SK-N-MC (cell line): ENCODE measurements at places on chromosomes 11 and 22.

DNA sequence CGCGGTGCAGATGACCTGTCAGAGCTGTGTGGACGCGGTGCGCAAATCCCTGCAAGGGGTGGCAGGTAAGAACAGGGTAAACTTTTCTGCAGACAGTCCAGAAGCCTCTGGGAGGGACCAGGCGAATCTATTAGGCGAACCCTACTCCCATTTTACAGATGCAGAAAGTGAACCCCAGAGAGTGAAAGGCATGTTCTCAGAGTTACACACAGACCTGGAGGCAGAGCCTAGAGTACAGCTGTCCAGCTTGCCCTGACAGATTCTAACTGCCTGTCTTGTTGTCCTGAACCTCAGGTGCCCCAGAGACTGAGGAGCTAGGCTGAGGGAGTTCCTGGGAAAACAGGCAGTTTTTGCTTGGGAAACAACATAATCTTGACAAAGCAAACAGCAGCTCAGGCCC lies 665 bp downstream of the CCS start:
- no peak for DNase-seq

DNA sequence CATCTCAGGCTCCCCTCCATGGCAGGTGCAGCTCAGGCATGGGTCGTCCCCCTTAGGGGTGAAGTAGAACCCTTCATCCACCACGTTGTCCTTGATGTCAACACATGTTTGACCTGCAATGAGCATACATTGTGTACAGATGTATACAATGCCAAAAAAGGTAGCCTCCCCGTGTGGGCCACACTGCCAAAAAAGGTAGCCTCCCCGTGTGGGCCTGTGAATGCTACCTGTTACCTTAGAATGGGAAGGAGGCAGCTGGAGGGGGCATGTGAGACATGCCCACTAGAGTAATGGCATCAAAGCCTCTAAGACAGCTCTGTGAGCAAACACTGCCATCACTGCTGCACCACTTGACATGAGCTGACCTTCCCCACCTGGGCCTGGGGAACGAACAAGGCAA lies 73.7 kb downstream of the DGCR2 start:
- no peak for DNase-seq

DNA sequence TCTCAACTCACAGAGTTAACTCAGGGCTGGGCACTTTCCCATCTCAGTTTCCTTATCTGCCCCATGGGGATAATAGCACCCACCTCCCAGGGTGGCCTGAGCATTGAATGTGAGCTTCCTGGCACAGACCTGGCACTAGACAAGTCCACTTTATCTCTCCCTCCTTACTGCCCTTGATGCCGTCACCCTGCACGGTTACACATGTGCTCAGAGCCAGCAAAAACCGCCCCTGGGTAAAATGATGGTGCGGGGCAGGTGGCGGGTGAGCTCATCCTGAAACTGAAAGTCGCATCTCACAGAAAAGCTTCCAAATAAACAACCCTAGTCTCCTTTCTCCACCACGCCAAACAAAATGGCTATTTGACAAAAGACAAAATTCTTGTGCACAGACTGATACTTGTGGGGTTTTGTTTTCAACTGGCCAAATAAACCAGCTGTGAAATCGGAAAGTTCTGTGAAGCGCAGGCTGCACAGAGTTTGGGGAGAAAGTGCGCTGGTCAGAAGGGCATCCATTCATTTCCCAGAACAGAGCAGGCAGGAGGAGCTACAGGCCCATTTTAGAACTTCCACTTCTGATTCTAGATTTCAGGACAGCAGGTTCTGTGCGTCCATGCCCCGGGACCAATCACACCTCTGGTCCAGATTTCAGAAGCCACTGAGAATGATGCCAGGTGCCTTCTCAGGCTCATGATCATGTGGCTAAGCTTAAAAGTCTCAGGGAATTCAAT lies 138.1 kb downstream of the SHANK2 start:
- DNase-seq: no peak

- DNase-seq: no peak
Measured at GRCh38 chr11:45616802-45617549, 48.4 kb downstream of the CHST1 start.

DNA sequence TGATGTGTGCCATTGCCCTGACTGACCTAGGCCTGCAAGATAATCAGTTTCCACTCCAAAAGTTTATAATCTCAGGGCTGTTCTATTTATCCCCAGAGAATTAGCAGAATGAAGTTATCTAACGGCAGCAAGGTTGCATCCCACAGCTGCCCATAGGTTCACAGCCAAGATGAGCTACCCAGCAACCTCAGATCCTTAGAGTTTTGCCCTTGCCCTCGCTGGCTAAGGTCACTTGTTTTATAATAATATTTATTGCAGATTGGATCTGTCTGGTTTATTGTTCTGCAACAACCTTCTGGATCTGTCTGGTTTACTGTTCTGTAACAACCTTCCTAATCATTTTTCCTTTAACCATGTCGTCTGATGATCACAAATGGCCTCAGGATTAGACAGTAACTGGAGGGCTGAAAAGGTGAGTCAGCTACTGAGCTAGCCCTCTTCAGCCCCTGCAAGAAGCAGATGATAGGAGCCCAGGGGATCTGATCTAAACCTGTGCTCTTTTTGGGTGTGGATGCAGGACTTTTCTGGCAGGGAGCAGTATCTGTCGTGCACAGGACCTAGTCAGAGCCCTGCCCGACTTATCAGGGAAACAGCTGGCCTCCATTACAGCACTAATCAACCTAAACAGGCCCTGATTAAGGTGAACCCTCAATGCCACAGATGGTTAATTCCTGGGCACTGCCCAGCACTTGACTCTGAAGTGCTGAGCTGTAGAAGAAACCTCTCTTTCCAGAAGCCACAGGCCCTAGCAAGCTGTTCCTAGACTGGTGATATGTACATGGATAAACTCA lies 642.9 kb upstream of the KIRREL3 start:
- DNase-seq: no peak

GRCh38 chr11:31822927-31823643 lies 12.0 kb upstream of the PAX6 start:
- DNase-seq: no peak

DNA sequence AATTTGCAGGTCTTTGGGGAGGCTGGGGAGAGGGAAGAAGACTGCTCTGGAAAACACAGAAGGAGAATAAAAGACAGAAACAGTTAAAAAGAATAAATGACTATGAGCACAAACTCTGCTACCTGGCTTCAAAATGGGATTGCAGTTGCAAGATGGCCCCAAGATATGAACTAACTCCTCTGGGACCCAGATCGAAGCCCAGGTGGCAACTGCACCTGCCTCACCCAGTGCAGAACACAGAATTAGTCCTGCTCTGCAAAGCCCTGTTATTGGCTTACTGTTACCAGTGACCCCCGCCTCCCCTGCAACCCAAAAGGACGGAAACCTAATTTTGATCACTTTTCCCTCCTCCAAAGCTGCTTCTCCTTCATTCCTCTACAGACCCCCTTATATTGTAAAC lies 35.9 kb upstream of the POU2AF1 start:
- no peak for DNase-seq

GRCh38 chr22:49079027-49079725 lies 748.5 kb downstream of the BRD1 start:
- no peak for DNase-seq

- no peak for DNase-seq
Measured at GRCh38 chr11:103215812-103216211, 106.6 kb downstream of the DYNC2H1 start.

DNA sequence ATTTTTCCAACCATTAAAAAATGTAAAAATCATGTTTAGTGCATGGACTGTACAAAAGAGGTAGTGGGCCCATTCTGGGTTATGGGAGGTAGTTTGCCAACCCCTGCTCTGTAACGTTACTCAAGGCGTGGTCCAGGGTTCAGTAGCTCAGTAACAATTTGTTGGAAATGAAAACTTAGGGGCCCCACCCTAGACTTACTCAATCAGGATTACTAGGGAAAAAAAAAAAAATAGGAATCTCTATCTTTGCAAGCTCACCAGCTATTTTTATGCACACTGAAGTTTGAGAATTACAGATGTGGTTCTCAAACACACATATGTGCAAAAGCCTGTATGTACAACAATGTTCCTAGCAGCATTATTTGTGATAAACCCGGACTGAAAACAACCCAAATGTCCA lies 17.3 kb upstream of the LMO2 start:
- DNase-seq: no peak

DNA sequence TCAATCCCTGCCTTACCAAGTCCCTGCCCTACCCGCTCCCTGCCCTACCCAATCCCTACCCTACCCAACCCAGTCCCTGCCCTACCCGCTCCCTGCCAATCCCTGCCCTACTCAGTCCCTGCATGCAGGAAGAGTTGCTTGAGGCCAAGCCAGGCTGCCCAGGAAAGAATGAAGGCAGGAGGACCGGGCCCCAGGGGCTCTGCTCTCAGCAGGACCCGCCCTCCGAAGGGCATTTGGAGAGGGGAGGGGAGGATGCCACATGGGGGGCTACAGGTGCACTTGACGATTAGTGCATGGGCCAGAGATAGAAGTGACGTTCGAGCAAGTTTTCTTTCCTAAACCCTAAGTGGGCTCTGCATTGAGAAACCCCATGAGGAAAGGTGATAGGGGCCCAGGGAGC lies 581.2 kb downstream of the TBC1D22A start:
- DNase-seq: no peak

GRCh38 chr11:70314730-70315129 lies 44.2 kb downstream of the PPFIA1 start:
- no peak for DNase-seq

DNA sequence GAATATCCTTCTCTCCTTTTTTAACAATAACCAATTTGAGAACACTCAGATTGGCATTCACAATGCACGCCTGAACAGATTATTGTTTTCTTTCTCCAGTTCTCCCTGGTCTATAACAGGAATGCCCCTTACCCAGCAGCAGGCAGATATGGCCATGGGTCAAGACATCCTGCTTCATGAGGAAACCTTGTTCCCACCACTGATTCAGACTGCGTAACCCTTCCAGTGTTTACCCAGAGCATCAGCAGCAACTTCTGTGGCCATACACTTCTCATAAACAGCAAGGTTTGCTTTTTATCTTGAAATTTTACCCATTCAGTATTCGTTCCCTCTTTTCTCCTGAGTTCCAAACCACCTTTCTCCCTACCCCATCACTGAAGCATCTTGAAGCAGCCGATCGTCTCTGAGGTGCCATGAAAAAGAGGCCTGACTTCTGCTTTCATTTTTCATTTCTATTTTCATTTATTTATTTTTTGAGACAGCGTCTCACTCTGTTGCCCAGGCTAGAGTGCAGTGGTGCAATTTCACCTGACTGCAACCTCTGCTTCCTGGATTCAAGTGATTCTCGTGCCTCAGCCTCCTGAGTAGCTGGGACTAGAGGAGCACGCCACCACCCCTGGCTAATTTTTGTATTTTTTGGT lies 9.6 kb downstream of the PTS start:
- DNase-seq: no peak

DNA sequence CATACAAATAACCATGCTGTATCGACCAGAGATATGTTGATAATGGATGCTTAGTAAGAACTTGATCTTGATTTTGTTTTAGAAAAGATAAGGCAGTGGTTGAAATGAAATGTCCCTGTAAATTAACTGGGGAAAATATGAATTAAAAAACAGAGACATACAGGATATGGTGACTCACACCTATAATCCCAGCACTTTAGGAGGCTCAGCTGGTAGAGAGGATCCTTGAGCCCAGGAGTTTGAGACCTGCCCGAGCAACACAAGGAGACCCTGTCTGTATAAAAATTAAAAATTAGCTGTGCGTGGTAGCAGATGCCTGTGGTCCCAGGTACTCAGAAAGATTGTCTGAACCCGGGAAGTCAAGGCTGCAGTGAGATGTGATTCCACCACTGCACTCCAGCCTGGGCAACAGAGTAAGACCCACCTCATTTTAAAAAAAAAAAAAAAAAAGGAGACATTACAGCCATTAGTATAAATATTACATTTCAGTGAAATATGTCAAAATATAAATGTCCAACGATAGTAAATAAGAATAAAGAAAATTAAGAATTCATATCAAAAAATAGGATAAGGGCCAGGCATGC lies 4.6 kb downstream of the PICALM start:
- no peak for DNase-seq

GRCh38 chr11:61647529-61647928 lies 32.7 kb upstream of the DAGLA start:
- no peak for DNase-seq

DNA sequence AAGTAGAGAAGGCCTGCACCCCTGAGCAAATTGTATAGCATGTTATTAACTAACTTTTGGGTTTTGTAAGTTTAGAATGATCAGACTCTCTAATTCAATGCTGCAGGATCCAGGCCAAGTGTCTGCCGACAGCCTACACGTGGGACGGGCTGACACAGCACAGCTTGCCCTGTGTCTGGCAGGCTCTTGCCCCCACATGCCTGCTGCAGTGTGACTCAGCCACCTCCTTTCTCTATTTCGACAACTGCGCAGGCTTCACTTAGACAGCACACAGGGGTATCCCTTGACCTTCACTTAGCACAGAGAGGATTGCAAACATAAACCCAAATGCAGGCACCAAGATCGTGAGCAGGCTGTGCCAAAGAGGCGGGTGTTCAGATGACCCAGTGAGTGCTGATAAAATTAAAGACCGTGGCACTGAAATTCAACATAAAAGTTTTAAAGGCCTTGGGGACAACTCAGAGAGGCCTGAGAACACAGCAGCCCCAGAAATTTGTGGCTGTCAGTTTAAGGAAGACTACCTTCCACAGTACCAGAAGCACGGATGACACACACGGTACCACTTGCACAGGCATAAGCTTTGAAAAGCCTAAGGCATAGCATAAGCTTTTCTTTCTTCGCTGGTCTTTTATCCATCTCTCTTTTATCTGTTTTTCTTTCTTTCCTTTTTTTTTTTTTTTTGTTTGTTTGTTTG lies 37.8 kb downstream of the SCN3B start:
- no peak for DNase-seq

DNA sequence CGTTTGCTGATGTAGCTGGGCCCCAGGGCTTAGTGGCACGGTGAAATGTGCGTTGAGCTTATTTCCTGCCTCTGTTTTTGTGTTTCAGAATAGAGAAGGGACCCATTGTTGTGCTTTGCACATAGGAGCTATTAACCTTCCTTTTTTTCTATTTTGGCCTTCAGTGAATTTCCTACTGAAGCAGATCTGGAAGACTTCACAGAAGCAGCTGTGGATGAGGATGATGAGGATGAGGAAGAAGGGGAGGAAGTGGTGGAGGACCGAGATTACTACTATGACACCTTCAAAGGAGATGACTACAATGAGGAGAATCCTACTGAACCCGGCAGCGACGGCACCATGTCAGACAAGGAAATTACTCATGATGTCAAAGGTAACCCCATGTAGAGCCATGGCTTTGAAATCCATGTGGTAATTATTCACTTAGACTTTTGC lies 37.4 kb upstream of the ST14 start:
- DNase-seq: no peak

- no peak for DNase-seq
Measured at GRCh38 chr11:70762810-70763209, 364.5 kb downstream of the CTTN start.

DNA sequence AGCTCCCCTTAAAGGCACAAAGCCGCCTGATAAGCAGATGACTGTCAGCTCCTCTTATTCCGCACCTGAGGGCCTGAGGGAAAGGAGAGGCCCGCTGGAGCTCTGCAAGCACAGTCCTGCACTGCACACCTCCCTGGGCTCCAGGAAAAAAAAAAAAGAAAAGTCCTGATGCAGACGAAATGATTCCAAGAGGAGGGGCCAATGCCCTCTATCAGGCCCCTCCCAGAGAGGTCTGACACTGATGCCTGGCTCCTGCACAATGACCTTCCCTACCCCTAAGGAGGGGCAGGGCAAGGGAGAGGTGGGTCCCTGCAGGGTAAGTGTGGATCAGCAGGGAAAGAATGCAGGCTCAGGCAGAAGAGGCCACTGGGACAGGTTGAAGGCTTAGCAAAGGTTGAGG lies 572.7 kb downstream of the SOX6 start:
- no peak for DNase-seq
